ENCODE measurements at places on chromosomes 6 and 20.

- no peak for ATAC-seq
Measured at GRCh38 chr6:82068721-82069120, 178.8 kb downstream of the IBTK start.

DNA sequence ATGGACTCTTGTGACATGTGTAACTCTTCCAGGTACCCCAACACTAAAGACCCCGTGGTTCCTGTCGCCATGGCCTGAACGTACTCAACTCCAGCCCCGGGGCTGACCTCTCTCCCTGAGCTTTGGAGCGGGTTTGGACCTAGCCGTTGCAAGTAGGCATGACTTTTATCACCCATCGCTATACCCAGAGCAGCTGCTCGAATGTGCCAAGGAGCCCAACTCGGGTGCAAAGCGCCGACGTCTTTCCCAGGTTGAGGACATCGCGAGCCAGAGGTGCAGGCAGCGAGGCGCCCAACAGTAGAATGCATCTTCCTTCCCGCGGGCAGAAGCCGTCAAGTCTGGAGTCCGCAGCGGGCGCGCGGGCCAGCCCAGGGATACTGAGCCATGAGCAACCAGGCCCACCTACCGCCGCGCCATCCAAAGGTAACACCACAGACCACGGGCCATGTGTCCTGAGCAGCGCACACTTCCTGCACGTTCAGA is 5.7 kb upstream of the LAMP5 start:
- ATAC-seq: no peak

DNA sequence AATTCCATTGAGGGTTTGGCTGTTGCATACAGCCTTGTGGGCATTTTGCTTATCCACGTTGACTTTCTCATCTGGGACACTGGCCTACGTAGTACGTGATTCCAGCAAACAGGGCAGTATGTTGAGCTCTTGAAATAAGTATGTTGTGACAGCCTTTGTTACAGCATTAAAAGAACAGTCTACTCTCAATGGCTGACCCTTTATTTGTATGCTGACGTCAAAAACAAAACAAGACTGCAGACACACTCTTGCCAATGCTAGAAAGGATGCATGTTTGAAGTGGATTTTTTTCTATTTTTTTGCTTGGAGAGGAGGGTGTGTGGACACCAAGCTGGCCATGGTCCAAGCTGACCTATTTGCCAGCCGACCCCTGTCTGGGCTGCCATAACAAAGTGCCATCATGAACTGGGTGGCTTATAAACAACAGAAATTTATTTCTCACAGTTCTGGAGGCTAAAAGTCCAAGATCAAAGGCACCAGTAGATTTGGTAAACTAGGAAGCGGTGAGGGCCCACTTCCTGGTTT is 10.8 kb upstream of the SNHG17 start:
- ATAC-seq: no peak

- no peak for ATAC-seq
Measured at GRCh38 chr6:135318738-135319469, 137.8 kb downstream of the MYB start.
